ENCODE measurements at places on chromosomes 6 and 20.

GRCh38 chr6:71524201-71524600, 235.6 kb downstream of the OGFRL1 start:
- DNase-seq = no peak

DNA sequence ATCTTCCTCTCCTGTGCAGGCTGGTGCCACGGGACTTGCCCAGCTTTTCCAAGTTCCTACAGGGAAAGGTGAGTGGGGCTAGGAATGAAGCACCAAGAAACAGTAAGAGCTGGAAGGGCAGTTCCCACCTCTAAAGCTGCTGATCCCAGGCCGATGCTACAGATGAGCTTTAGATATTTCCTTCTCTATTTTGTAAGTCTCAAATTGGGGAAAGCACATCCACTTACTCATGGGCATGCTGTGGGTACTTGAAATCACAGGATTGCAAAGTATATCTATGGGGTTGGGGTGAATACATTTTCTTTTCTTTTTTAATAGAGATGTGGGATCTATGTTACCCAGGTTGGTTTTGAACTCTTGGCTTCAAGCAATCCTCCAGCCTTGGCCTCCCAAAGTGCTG, 3.1 kb downstream of the ZBTB2 start:
- no peak for DNase-seq

DNA sequence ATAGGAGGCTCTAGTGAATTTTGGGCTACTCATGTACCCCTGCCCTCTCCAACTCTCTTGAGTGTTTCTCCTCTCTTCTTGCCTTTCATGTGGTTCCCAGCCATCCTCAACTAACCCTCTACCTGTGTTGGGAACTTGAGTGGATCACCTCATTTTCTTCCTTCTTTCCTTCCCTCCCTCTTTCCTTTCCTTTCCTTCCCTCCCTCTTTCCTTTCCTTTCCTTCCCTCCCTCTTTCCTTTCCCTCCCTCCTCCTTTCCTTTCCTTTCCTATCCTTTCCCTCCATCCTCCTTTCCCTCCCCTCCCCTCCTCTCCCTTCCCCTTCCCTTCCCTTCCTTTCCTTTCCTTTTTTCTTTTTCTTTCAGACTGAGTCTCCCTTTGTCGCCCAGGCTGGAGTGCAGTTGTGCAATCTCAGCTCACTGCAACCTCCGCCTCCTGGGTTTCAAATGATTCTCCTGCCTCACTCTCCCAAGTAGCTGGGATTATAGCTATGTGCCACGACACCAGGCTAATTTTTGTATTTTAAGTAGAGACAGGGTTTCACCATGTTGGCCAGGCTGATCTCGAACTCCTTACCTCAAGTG, 63.8 kb downstream of the BTBD3 start:
- no peak for DNase-seq

DNA sequence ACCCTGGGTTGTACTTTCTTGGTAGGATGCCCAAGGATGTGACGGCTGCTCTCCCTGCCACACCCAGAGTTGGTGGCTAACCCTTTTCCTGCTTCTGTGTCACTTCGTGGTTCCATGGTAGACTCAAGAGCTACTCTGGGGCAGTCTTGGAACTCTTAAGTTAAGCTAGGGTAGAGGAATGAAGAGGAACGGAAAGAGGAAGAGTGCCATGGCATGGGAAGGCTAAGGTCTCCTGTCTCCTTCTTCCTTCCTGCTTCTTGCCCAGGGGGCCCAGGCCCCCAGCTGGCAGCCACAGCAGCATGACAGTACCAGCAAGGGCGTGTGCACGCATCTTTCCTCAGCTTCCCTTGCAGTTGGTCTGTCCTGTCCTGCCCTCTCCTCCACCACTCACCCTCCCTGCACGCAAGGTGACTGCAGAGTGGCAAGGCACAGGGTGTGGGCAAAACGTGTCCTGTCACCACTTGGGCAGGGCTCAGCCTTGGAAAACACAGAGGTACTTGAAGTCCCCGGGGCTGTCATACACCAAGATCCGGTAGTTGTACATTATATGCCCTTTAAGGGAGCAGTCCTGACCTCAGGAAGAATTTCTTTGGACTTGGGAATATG, 39.8 kb upstream of the TGM3 start:
- DNase-seq = no peak

DNA sequence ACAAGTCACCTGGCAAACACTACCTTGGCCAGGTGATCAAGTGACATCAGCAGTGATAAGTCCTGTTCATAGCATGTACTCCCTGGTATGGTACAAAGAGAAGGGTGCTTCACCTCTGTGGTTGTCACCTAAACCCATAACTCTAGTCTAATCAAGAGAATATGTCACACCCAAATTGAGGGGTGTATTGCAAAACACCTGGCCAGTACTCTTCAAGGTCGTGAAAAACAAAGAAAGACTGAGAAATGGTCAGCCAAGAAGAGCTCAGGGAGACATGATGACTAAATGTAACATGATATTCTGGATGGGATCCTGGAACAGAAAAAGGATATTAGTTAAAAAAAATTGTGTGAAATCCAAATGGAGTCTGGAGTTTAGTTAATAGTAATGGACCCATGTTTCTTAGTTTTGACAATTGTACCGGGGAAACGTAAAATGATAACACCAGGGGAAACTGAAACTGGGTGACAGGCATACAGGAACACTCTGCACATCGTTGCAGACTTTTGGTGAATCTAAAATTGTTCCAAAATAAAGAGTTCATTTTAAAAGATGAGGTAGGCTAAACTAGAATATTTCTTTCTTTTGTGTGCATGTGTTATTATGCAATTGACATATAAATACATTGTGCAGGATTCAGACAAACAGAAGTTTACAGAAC, 262.0 kb downstream of the CDC5L start:
- DNase-seq = no peak

GRCh38 chr6:79431537-79431933, 105.7 kb downstream of the LCA5 start:
- DNase-seq = no peak

DNA sequence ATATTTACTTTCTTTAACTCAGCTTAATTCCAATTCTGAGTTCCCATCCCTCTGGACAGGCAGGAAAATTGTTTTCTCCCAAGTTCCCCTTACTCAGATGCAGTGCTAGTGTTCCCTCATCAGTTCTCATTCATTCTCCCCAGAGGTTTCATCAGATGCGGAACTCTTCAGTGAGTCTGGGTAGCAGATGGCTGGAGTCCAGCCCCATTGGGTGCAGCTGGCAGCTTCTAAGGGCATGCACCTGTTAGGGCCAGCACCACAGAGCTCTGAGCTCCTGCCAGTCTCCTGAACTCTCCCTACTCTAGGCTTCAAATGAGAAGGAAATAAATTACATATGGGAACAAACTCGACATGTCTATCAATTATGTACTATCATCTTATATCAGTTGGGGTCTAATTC, 76.6 kb downstream of the SOD2 start:
- DNase-seq = no peak

- DNase-seq = no peak
These were observed 929.9 kb upstream of the EPHA7 start for GRCh38 chr6:94349227-94349626.

DNA sequence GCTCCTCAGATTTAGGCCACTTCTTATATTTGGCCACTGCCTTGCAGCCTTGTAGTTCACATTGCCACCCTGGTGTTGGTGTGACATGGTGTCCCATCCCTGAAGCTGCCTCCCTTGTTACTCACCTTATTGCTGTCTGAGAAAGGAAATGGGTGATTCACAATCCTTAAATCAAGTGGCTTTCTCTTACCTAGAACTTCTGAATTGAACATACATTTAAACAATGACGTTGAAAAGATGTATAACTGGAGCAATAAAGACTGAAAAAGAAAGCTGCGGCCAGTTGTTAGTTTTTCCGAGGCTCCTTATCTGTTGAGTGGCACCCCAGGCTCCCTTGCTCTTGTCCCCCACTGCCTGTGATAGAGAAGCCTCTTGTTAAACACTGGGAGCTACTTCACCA, 28.8 kb upstream of the GNRH2 start:
- DNase-seq = no peak

DNA sequence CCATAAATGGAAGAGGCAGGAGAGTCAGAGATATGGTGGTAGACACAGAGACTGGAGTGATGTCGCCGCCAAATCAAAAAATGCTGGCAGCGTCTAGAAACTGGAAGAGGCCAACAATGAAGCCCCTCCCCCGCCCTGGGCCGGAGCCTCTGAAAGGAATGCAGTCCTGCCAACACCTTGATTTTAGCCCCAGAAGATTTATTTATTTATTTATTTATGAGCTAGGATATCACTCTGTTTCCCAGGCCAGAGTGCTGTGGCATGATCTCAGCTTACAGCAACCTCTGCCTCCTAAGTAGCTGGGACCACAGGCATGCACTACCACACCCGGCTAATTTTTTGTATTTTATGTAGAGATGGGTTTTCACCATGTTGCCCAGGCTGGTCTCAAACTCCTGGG, 82.6 kb upstream of the CCDC167 start:
- DNase-seq = no peak

DNA sequence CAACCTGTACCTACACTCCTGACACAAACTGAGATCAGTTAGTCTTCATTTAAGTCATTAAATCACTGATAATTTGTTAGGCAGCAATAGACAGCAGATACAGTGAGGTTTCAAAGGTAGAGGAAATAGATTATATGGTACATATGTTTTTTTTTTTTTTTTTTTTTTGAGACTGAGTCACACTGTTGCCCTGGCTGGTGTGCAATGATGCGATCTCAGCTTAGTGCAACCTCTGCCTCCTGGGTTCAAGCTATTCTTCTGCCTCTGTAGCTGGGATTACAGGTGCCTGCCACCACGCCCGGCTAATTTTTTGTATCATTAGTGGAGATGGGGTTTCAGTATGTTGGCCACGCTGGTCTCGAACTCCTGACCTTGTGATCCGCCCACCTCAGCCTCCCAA, 38.2 kb upstream of the KIF13A start:
- no peak for DNase-seq

- no peak for DNase-seq
These were observed 2.7 kb downstream of the SLC17A2 start for GRCh38 chr6:25927756-25928216.

DNA sequence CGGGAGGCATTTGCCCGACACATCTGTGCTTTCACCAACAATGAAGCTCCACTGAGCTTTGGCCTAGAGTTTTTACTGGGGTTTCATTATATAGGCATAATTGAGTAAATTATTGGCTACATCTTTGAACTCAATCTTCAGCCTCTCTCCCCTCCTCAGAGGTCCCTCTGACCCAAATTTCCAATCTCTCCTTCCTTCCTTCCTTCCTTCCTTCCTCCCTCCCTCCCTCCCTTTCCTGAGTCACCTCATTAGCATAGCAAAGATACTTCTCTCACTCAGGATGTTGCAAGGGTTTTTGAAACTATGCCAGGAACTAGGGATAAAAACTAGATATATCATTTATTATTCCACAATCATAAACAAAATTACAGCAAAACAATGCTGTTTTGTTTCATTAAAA, 238.2 kb upstream of the PRND start:
- no peak for DNase-seq

DNA sequence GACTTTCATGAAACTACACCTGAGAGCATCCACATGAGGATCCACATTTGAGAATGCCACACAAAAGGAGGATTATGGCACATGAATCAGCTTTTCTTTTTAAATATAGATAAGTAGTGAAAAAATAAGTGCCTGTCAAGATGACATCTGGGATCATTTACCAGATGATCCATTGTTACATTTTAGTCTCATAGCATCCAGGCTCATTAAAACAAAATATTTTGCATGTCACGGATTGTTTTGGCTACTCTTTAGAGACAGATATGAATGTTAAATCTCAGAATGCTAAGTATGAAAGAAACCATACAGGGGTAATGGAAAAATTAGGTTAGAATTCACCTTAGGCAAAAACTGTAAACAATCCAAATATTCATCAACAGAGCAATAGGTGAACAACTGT, 66.7 kb downstream of the MYO6 start:
- DNase-seq = no peak

Data from activated effector memory CD4-positive, alpha-beta T cell treated with Interleukin-2 at 50 U/mL for 16 hours (primary cell).